ENCODE measurements at places on chromosomes 7 and 10.

DNA sequence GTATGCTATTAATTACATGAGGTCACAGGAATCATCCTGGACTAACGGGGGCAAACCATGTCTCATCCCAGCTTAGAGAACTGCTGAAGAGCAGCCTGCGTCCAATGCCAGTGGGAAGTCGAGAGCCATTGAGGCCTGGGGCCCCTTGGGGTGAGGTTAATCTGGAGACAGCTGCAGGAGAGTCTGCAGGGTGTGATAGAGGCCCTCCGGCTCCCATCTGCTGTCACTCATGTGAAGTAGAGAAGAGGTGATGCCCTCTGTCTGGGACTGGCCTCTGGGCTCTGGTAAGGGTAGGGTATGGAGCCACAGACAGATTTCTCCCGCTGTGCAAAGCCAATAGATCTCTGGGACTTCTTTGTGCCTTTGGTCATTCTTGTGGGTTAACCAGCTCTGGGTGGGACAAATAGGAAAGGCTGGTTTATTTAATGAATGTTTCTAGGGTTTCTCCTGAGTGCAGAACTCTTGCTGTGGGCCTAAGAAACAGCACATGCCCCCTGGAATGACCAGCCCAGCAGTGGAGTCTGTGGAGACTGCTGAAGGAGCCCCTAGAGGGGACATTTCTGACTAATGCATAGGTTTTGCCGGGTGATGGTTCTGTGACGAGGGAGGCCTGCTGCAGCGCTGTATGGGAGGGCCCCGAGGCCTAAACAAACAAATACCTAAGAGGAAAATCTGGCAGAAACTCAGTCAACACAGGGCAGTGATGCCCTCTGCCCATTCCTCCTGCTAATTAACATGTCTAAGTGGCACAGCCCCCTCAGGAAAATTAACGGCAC lies 34.5 kb downstream of the CRHR2 start:
- DNase-seq = no peak

- DNase-seq = no peak
These were observed 912.6 kb downstream of the GATA3 start for GRCh38 chr10:8967061-8967460.

- no peak for DNase-seq
These were observed 162.8 kb downstream of the NRF1 start for GRCh38 chr7:129774359-129774758.

DNA sequence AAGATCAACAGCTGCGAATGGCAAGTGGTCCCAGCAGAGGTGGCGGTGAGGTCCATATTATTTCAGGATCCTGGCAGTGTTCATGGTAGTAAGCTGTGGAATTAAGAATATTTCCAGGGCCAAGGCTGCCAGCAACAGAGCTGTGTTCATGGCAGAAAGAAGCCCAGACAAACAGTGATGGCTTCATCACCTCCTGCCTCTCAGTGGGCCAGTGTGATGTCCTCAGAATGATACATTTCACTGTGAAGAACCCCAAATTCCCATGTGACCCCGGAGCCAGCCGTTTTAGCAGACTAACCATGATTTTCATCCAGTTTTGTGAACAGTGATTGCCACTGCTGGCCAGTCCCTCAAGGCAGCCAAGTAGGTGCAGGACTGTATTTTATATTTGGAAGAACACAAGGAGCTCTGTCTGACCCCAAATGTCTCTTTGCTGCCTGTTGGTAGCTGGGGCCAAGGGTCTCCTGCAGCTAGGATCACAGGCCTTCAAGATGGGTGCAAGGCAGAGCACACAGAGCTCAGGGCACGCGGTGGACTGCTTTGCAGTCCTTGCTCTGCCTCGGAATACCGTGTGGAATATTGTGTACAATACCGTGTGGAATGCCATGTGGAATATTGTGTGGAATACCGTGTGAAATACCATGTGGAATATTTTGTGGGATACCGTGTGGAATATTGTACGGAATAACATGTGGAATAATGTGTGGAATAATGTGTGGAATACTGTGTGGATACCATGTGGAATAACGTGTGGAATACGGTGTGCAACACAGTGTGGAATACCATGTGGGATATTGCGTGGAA lies 132.3 kb upstream of the CHST15 start:
- DNase-seq = no peak

GRCh38 chr10:52128056-52128683 lies 185.9 kb upstream of the DKK1 start:
- DNase-seq = no peak

GRCh38 chr10:123287594-123288247 lies 133.5 kb downstream of the BUB3 start:
- no peak for DNase-seq

- no peak for DNase-seq
These were observed 131.1 kb upstream of the SLC26A5 start for GRCh38 chr7:103577059-103577458.

DNA sequence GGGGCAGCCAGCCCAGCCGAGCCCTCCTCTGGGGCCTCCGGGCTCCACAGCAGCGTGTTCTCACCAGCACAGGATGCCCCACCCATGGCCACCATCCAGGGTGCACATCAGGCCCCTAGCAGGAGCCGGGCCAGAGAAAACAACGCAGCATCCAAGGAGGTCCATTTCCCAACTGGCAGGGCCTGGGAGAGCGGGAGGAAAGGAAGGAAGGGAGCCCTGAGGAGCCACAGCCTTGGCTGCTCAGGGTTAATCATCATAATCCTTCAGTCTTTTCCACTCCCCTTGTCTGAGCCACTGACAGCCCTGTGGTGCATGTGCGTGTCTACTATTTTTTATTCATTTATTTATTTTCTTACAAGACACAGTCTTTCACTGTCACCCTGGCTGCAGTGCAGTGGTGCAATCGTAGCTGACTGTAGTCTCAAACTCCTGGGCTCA lies 3.6 kb downstream of the PLAC9 start:
- no peak for DNase-seq

GRCh38 chr10:61628875-61629513 lies 33.7 kb upstream of the CABCOCO1 start:
- no peak for DNase-seq

GRCh38 chr7:21371360-21371759 lies 56.5 kb upstream of the SP4 start:
- DNase-seq = no peak

- no peak for DNase-seq
These were observed at the start of gene FFAR4 for GRCh38 chr10:93566435-93567276. Gene FFAR4, plus strand, starts transcription at chr10:93566665. Its CDS starts 56 bp downstream, at chr10:93566721.

- no peak for DNase-seq
These were observed 80.7 kb upstream of the BTBD16 start for GRCh38 chr10:122190176-122190943.

DNA sequence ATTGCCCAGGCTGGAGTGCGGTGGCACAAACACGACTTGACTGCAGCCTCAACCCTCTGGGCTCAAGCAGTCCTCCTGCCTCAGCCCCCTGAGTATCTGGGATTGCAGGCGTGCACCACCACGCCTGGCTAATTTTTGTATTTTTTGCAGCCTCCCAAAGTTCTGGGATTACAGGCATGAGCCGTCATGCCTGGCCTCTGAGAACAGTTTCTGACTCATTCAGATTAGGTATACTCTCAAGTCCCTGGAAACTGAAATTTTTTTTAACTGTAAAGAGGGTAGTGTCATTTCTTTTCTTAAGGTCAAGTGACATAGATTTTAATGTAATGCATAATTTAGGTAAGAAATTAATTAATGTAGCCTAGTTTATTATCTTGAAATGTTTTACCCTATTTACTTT lies 104.7 kb downstream of the SEPTIN7 start:
- DNase-seq = no peak

DNA sequence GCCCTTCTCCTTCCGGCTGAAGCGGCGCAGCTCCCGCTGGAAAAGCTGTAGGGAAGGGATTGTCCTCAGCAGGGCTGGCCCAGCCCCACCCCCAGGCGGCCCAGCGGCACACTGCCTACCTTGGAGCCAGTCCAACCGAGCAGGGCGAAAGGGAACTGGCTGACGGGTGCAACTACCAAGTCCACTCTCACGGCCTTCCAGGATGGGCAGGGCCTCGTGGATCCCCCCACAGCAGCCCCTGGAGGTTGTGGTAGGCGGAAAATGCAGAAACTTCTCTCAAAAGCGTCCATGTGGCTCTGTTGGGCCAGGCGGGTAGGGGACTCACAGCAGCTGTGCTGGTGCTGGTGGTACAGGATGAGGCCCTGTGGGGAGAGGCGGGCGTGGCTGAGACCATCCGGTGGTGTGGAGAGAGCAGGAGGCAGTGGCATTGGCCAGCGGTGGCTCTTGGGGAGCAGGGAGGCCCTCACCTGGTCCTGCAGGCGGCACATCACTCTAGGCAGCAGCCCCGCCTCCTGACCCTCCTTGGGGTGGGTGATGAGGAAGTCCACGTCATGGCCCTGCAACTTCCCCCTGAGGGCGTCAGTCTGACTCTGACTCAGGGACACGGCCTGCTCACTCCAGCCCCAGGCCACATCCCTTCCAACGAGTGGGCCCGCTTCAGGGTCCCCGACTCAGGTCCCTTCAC lies 8.4 kb upstream of the PGAM2 start:
- peak; percentile 70 for DNase-seq

DNA sequence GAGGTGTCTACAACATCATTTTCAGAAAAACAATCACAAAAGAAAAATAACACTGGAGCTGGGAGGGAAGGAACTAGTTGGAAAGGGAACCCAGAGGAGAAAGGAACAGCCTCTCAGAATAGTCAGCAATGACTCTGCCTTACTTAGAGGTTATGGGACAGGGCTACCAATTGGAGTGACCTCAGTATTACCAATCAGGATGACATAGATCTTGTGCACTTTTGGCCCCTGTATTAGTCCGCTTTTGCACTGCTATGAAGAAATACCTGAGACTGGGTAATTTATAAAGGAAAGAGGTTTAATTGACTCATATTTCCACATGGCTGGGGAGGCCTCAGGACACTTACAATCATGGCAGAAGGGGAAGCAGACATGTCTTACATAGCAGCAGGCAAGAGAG lies 99.7 kb upstream of the SDK1 start:
- no peak for DNase-seq

- no peak for DNase-seq
These were observed 43.1 kb downstream of the JAZF1 start for GRCh38 chr7:28137463-28137862.

- DNase-seq = no peak
These were observed 30.1 kb downstream of the PLEKHA1 start for GRCh38 chr10:122404576-122404975.

GRCh38 chr7:141544831-141545230 lies 6.4 kb upstream of the AGK start:
- DNase-seq = no peak

DNA sequence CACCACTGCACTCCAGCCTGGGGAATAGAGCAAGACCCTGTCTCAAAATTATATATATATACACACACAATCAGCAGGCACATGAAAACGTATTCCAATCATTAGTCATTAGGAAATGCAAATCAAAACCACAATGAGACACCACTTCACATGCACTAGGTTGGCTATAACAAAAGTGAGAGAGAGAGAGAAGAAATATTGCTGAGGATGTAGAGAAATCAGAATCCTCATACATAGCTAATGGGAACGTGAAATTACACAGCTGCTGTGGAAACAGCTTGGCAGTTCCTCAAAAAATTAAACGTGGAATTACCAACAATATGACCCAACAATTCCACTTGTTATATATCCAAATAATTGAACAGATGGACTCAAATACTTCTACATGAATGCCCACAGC lies 43.3 kb upstream of the CNNM1 start:
- DNase-seq = no peak

- DNase-seq = no peak
These were observed 144.2 kb upstream of the TNRC18 start for GRCh38 chr7:5567790-5568189.

DNA sequence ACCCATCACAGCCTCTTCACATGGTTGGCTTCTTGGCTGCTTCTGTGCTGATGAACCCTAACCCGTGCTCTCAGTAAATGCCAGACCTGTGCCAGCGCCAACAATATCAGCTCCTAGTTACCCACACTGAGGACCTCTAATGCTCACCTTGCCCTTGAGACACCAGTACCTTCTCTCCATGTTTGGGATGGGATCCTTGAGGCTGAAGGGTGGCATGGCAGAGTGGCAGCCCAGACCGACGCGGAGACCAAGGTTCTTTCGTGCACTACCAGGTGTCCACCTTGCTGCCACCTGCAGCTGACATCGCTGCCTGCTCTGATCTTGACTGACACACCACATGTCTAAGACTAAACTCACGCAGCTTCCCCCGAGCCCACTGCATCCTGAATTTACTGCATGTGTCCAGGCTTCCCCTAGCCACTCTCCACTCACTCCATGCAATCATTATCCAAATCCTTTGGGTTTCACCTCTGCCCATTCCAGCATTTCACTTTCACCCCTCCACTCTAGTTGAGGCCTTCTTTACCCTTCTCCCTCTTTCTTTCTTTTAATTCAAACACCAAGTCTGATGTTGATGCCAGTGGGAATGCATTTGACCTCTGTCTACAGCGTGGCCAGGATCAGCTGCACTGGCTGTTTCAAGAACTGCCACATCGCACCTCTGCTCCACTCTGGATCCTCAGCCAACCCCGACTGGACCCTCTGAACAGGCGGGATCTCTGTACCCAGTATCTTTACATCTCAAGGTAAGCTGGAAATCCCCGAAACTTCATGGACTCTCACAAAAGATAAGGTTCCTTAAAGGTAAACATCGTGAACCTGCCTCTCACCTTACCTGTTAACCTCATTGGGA lies 294.9 kb downstream of the GLRX3 start:
- no peak for DNase-seq

DNA sequence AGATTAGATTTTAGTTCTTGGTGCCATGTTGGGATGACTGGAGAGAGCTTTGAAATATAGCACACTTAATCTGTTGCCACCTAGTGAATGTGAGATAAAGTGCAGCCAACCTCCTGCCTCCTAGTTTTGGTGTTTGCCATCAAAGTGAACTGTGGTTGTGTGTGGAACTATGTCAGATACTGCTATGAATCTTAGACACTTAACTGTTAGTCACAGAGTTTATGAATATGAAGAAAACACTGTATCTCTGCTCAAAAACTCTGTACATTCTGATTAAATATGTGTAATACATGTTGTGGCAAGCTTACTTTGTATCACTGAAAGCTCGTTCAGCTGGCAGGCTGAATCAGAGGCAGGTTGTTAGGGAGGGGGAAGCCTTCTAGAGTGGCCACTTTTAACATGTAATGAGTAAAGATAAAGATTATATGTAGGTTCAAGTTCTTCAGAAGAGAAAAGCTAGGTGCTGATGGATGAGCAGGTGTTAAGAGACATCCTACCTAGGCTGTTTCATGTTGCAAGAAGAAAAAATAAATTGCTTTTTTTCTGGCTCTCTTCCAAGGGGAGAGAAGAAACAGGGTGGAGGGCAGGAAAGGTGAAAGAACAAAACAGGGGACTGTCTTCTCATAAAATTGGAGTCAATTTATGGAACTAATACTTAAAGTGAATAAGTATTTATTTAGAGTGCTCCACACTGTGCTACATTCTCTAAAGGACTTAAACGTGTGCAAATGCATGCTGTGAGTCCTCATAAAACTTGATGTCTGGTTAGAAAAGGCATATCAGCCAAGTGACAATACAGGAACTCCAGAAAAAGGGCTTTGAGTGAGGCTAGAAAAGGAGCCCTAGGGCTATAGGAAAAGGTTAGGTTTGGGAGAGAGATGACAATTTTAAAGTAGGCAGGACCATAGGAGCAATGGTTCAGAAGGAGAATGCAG lies 14.1 kb upstream of the LAMB1 start:
- no peak for DNase-seq

DNA sequence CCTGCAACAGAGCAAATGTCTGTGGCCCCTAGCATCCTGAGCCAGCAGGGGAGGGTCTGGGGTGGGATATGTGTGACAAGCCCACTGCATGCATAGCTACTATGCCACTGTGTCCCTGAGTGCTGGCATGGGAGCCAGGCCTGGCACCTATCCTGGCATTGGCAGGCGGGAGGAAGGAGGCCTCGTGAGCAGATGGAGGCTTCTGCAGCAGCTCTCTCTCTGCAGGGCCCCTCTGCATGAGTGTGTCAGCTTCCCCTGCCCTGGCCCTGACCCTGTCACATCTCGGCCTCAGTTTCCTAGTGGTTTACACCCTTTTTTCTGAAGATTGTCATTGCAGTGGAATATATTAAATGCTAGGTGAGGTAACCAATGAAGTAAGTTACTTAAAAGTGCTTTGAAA lies 13.1 kb upstream of the IMPDH1 start:
- no peak for DNase-seq

Data from activated CD8-positive, alpha-beta memory T cell treated with anti-CD3 and anti-CD28 coated beads, Interleukin-2, amount 50 U/mL, for 4 hours (primary cell).